Stimulated activated CD4-positive, alpha-beta T cell treated with anti-CD3 and anti-CD28 coated beads, Interleukin-1b, Interleukin-23, amount 100 ng/mL, for 24 hours (primary cell): ENCODE measurements at places on chromosomes 2 and 18.

GRCh38 chr2:21392649-21393048 lies 268.9 kb downstream of the TDRD15 start:
- no peak for DNase-seq

DNA sequence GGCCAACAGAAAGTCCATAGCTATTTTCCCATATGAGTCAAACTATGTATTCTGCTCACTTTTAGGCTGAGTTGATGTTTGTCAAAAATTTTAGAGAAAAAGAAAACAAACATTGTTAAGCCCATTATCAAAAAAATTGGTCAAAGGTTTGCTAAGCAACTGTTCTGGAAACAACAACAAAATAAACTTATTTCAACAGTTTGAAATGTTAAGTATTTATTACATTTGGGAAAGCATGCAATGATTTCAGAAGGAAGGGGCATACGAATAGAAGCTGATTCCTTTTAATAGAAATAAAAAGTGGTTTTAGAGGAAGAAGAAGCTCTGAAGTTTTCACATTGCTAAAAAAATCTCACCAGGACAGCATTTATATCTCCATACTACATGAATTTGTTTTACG lies 1837.5 kb upstream of the CELF4 start:
- no peak for DNase-seq

GRCh38 chr2:44951714-44952113 lies 10.2 kb downstream of the SIX3 start:
- DNase-seq: no peak

DNA sequence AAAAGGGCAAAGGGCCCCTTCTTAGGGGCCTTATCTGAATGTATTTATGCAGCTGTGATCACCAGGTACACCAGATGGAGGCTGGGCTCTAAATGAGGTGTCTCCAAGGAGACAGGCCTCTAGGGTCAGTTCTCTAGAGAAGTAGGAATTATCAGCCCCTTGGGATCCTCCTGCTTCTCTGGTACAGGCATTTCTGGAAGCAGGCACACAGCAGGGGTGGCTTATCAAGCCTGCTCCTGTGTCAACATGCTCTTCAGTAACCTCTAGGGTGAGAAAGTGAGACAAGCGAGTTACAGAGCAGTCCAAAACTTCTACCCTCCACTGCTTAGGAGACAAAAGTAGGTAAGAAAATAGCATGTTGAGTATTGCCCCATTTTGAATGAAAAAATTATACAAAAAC lies 13.8 kb downstream of the TPGS2 start:
- no peak for DNase-seq

- no peak for DNase-seq
Measured at GRCh38 chr18:51251625-51252024, 54.1 kb upstream of the MEX3C start.
